ENCODE measurements at places on chromosomes 12 and 14.

DNA sequence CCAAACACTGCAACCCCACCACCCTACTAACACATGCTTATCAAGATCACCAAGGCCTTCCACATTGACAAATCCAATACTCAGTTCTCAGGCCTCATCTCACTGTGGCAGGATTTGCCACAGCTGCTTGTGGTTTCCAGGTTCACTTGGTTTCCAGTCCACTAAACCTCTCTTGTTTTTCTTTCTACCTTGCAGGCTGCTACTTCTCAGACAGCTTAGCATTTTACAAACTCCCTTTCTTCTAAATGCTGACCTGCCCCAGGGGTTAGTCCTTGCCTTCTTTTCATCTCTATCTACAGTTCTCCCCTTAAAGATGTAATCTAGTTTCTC lies 84.1 kb downstream of the BCAT1 start:
- no peak for DNase-seq

GRCh38 chr14:46325157-46325556 lies 326.4 kb downstream of the RPL10L start:
- no peak for DNase-seq

- no peak for DNase-seq
Measured at GRCh38 chr12:96985515-96986362, 78.7 kb downstream of the NEDD1 start.

GRCh38 chr14:103512701-103513611 lies 9.7 kb downstream of the CKB start:
- DNase-seq = peak; percentile 81

DNA sequence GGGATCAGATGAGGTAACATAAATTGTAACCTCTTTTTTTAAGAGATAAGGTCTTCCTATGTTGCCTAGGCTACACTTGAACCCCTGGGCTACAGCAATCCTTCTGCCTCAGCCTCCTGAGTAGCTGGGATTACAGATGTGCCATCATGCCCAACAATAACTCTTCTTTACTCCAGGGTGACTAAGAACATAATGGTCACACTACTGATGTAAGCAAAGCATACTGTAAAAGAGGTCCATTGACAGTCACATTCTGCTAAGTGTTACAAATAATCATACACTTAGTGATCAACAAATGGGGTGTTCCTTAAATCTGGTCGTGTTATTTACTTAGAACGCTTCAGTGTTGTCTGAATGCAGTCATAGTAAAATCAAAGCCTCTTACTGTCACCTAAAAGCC lies 68.9 kb downstream of the EPS8 start:
- DNase-seq = no peak

GRCh38 chr14:52354242-52354641 lies 40.1 kb downstream of the PTGER2 start:
- no peak for DNase-seq

Data from suprapubic skin (tissue), 4 donors.